Activated T-cell treated with anti-CD3 and anti-CD28 coated beads, Interleukin-2, amount 50 U/mL, for 72 hours (primary cell): ENCODE measurements at places on chromosomes 12 and 14. TPM values are rescaled to one million over a fixed set of nuclear protein-coding genes. Genes with fewer than 3 reads are reported as not detected.

PLEKHG7 gene
- not detected for total RNA-seq

CPNE6 gene
- total RNA-seq, result 0.12 TPM

WASHC3 gene
- total RNA-seq, result 56.6 TPM

MYBPC1 gene
- not detected for total RNA-seq

OR4E2 gene
- total RNA-seq, result not detected

ACTN1 gene
- total RNA-seq, result 42.6 TPM

RNFT2 gene
- 11.5 TPM for total RNA-seq

TMEM52B gene
- not detected for total RNA-seq

- no peak for DNase-seq
These were observed 64.7 kb downstream of the BTG1 start for GRCh38 chr12:92080911-92081285.

GRCh38 chr12:113184098-113184899 is 979 bp downstream of the DDX54 start:
- no peak for DNase-seq

GRCh38 chr12:63917864-63918799 is 73.6 kb downstream of the SRGAP1 start:
- no peak for DNase-seq

GRCh38 chr12:14473707-14474287 is 93.9 kb downstream of the PLBD1 start:
- no peak for DNase-seq

DNA sequence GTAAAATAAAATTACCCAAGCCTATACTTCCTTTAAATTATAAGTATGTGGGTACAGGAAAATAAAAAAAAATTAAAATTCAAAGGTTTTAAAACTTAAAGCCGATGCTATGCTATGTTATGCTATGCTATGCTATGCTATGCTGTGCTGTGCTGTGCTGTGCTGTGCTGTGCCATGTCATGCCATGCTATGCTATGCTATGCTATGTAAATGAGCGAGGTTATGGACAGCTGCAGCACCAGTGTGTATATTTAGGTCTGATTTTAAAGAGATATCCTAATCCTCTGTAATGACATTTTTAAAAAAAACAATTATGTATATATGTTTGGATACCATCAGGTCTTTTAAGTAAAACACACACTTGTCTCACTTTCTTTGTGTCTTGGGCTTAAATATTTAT is 1822.0 kb upstream of the SEL1L start:
- no peak for DNase-seq

DNA sequence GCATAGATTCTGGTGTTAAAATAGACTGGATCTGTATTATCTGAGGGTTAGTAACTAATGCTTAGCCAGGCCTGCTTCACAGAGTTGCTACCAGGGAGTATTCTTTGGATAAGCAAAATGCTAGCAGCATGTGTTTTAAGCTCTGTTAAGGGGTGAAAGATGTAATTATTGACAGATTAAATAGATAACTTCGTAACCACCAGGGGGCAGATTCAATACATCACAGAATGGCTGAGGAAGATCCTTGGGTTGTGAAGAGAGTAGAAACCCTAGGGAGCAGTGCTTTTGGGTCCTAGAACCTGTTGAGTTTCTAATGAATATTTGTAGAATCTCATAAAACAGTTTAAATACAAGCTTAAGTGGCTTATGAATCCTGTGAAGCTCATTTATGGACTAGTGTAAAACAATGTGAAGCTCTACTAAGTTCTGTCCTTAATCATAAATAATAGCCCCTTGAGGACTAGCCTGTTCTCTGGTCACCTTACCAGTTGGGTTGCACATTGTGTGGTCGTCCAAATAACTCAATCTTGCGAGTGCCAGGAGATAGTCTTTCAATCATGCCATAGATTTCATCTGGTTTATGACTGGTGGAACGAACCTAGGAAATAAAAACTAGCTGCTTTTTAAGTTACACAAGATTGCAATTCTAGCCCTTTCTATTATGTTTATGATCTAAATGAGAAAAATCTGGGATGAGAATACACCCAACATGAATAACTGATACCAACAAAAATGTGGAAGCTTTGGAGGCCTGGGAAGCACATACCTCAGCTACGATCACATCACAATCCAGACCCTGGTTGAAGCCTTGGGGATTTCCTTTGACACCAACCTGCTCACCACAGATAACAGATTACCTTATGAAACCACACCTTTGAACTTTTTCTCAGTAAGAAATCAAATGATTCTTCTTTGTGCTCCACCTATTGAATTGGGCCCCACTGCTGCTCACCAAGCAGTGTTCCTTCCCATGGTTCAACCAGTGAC is 12.3 kb downstream of the METTL3 start:
- DNase-seq, result peak; percentile 24

- peak; percentile 56 for DNase-seq
These were observed 22.9 kb downstream of the JKAMP start for GRCh38 chr14:59507063-59507751.

DNA sequence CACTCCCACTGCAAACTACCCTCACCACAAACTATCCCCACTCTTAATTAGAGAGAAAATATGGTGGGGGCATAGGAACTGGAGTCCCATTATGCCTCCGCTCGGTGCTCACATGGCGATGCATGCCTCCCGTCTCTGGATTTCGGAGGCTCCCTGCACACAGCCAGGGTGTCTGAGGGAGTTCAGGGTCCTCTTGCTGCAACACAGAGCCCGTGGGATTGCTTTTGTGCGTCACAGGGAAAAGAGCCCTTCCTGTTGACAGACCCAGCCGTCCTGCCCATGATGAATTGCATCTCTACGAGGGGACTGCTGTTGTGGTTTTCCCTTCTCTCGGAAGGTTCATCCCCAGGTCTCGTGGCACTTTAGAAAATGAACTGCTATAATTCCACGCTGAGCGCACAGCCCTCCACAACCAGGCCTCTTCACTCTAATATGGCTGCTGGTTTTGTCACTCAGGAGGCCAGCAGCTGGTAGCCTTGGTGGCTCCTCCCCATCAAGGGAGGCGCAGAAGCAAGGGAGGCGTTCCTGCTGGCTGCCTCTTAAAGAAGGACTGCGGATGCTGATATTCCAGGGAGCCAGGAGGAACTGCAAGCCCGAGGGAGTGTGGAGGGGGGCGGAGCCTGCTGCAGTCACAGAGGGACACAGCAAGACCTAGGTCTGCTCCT is 158.0 kb downstream of the KCNA5 start:
- no peak for DNase-seq

GRCh38 chr14:98015921-98016320 is 1218.7 kb downstream of the VRK1 start:
- no peak for DNase-seq

- no peak for DNase-seq
These were observed 3.7 kb downstream of the DACT1 start for GRCh38 chr14:58641509-58641908.
